NCI-H1105 (cell line): ENCODE measurements at places on chromosomes 16 and 17.

DNA sequence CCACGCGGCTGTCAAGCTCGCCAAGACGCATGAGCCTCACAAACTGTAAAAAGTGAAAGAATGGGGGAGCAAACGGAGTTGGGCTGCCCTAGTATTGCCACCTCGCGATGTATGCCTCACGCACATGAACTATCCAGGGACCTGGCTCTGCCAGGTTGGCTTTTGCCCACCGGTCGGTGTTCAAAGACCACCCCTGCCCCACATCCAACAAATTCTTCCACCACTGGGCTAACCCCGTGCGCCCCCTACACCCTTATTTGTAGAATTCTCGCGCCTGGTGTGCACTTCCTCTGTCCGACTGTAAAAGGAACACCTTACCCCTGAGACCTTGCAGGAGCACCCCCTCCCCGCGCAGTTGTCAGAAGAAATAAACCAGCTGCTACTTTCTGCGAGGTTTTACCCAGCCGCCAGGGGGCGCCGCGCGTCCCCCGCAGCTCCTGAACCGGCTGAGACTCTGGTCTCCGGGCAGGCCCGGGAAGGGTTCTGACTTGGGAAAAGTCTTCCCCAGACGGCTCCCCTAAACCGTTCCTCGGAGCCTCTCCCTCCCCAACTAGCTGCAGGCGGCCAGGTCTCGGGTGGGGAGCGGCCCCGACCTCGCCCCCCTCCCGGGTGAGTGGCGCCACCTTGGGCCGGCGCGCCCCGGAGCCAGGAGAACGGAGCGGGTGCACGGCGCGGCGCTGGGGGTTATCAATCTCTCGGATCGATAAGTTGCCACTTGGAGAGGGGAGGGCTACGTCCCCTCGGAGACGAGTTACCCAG lies 1.7 kb upstream of the ZNF423 start:
- peak; percentile 52 for DNase-seq

GRCh38 chr17:17269926-17270773 lies 10.9 kb downstream of the COPS3 start:
- no peak for DNase-seq

DNA sequence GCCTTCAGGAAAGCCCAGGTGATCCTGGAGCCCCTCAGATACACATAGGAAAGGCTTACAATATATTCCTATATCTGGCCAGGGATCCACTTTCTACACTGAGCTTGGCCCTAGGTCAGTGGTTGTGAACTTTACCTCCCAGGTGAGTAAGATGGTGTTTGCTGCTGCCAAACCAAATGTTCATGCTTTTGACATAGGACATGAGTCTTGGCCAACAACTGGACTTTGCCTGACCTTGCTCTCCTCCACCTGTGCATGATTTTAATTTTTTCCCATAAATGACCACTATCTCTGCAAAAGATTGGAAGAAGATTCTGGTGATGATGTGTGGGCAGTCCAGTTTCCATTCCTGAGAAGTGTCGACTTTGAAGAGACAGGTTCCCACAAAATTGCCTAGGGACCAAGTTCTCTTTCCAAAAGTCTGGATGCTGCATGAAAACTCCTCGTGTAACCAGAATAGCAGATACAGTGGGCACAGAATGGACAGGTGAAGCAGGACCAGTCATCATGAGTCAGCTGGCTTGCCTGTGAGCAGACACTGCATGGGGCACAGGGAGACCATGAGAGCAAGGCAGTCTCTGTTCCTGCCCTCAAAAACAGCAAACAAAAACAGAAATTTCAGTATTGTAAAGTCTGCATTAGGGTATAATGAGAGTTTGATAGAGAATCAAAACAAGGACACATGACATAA lies 226.4 kb upstream of the MON1B start:
- no peak for DNase-seq

DNA sequence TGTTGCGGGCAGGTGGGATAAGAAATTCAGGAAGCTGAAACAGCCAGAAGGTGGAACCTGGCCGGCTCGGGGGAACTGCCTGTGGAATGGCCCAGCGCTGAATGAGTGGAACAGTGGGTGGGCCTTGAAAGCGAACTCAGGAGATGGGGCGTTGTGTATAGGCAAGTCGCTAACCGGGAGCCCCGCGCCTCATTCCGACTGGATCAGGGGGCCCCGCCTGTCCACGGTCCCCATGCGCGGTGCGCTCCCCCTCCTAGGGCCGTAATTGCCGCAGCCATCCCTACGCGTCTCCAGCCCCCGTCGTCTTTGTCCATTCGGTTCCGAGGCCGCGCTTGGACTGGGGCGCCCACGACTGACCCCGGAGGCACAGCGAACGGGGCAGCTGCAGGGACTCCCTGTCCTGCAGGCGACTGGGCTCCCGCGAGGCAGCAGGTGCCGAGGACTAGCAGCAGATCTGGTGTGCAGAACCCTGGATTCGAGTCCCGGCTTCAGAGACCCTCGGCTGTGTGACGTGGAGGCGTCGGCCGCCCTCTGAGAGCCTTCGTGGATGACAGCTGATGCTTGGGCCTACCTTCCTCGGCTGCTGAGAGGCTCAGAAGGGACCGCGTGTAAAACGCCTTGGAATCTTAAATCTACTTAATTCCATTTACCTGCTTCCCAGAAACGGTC lies 10.9 kb upstream of the CA4 start:
- no peak for DNase-seq

DNA sequence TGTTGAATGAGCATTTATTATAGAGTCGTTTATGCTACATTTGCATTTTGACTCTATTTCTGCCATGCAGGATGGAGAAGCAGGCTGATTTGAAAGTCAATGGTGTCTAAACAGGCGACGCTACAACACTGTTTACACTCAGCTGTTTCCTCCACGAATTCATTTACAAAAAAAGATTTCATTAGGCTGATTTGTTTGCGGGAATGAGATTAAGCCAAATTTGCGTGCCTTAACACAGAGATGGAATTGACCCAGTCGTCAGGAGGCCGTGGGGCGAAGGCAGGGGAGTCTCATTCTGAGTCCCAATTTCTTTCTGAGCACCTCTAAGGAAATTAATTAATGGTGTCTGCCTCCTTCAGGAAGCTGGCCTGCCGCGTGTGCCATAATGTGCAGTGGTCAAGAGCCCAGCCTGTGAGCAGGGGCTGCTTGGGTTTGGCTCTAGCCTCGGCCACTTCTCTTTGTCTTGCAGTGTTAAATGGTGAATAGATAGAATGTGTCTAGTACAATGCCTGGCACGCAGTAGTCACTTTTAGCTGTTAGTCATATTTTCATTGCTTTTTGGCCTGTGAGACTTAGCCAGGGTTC lies 88.6 kb upstream of the NKD1 start:
- DNase-seq: no peak

GRCh38 chr16:2716948-2717347 lies 3.1 kb downstream of the PRSS27 start:
- DNase-seq: no peak

DNA sequence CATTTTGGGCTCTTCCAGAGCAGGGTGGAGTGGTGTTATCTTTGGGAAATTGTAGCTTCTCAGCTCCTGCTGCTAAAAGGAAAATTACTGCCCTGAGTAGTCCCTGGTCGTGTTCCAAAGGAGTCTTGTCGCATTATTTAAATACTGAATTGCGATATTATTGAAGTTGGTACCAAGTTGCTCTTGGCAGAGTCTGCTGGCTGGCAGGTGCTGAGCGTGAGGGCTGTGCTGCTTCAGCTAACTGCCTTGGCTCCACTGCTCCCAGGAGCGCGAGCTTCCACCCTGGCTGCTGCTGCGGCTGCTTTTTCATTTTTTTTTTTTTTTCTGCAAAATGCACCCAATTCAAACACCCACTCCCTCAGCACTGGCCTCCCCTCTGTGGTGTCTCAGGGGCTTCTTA lies 289.8 kb downstream of the MAF start:
- DNase-seq: peak; percentile 38

DNA sequence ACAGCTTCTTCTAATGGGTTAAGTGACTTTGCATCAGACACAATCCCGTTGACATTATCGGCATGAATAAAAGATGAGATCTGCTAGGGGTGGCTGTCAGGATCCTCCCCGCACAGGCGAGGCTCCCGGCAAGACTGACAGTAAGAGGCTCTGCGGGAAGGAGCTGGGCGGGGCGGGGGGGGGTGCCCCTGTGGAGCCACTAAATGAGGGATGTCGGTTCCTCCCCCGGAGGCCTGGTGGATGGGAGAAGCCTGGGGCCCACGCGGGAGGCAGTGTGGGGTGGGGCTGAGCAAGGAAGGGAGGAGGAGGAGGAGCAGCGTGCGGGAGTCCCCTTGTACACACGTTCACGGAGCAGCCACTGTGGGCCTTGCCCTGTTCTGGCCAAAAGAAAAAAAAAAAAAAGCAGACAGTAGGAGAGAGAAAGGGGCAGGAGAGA lies 190.9 kb upstream of the GSE1 start:
- no peak for DNase-seq

GRCh38 chr17:2122641-2123302 lies 67.9 kb downstream of the HIC1 start:
- DNase-seq: no peak

DNA sequence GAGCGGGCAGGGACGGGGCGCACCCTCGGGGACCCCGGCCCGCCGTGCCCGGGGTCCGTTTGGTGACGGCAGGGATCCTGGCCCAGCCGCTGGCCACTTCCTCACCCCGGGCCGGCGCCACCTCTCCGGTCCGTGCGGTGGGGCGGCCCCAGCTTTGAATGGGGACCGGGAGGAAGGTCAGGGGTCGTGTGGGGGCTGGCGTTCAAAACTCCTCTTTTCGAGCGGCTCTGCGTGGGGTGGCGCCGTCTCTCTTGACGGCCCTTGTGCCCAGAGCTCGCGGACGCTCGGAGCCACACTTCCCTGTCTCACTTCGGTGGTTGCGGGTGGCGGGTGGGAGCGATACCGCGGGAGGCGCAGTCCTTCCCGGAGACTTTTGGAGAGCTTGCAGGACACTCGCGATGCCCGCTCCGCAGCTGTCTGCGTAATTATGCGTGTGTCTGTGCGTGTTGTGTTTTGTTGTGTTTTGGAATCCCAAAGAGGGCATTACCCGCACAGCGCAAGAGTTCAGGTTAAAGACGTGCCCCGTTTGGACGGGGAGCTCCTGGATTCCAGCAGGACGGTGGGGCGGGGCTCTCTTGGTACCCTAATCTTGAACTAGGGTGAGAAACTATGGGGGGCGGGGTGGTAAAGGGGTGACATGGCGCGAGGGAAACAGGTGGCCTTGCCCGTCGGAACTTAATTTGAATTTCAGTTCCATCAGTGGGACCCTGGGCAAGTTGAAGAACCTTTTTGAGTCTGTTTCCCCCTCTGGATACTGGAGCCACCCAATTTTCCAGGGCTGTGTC lies 637 bp downstream of the PLCG2 start:
- no peak for DNase-seq

- no peak for DNase-seq
Measured at GRCh38 chr16:65495106-65495505, 373.2 kb upstream of the CDH11 start.

DNA sequence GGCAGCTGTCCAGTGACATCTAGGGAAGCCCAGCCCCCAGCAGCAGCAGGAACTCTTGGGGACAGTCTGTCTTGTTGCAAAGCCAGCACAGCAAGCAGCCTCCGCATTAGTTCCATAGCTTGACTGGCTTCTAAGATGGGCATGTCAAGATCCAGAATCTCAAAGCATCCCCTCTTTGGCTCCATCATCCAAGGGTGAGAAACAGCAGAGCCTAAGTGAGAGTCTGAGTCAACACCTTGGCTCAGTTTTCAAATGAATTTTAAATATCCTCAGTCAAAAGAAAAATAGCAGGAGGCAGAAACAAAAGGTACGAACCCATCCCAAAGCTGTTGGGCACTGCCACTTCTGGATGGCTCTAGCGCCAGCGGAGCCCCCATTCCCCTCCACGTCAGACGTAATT lies 2.2 kb downstream of the CLDN9 start:
- no peak for DNase-seq

- DNase-seq: peak; percentile 76
Measured at GRCh38 chr16:55703003-55704001, 47.5 kb downstream of the SLC6A2 start.

GRCh38 chr16:82612263-82612662 lies 14.5 kb upstream of the CDH13 start:
- no peak for DNase-seq

- DNase-seq: no peak
Measured at GRCh38 chr17:4969047-4969550, 1.5 kb upstream of the SPAG7 start.
